ENCODE measurements at places on chromosomes 3 and 15.
A peak's percentile ranks its signal among the peaks of the same experiment; 100 is the strongest.

GRCh38 chr3:55476515-55476914 is 10.6 kb downstream of the WNT5A start:
- DNase-seq, result peak; percentile 87

- no peak for DNase-seq
Measured at GRCh38 chr15:36126194-36126593, 453.2 kb upstream of the CDIN1 start.

DNA sequence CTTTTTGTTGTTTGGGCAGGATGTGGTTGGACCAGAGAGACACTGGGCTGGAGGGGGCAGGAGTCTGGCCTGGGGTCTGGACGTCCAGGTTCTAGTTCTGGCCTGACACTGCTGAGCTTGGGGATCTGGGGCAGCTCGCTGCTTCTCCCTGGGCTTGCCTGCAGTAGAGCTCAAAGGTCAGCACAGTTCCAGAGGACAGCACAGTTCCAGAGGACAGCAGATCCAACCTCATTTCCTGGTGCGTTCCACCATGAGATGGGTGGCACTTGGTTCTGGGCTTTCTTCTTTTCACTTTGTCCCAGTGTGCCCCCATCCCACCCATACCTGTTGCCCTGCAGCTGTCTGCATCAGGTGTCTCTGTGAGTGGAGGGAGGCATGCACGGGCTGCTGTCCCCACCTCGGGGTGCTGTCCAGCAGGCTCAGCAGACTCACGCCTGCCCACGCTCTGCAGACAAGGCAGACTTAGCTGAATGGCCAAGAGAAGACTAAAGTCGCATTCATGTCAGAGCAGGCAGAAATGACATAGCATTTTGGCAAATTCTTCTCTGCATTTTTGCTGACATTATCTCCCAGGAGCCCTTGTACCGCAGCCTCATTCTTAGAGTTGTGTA is 16.7 kb downstream of the CACNA2D3 start:
- no peak for DNase-seq

DNA sequence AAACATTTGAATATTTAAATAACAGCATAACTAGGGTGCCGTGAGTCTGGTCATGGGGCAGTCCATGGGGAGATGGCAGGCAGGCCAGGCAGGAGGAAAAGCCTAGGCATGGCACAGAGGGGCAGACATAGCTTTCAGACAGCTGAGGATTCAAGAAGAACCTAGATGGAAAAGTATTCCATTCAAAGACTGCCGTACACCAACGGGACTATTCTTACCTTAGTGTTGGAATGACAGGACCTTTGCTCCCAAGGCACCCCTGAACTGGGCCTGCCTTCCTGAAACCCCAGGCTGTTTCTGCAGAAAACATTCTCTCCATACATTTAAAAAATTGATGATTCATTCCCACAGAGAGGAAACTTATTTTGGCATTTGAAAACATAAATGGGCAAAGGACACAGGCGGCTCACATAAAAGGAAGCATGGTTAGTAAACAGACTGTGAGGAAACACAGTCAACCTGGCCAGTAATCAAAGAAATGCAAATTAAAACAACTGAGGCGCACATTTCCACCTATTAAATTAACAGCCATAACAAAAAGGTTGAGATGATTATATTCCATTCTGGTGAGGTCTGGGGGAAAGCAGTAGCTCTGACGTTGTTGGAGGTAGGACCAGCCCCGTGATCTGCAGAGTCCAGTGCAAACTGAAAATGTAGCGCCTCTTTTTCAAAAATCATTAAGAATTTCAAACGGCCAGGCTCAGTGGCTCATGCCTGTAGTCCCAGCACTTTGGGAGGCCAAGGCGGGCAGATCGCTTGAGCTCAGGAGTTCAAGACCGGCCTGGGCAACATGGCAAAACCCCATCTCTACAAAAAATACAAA is 71.3 kb upstream of the SMAD3 start:
- no peak for DNase-seq

Data from fibroblast of pulmonary artery (primary cell).